Calu3 (cell line): ENCODE measurements at places on chromosomes 1 and 21. TPM values are rescaled to one million over a fixed set of nuclear protein-coding genes. Genes with fewer than 3 reads are reported as not detected.

The RERE gene
- 45.9 and 52.8 TPM in 2 replicates for total RNA-seq

The WNT9A gene
- total RNA-seq = 0.24 and 0.37 TPM in 2 replicates

The LIPI gene
- not detected in 2 replicates for total RNA-seq

DNA sequence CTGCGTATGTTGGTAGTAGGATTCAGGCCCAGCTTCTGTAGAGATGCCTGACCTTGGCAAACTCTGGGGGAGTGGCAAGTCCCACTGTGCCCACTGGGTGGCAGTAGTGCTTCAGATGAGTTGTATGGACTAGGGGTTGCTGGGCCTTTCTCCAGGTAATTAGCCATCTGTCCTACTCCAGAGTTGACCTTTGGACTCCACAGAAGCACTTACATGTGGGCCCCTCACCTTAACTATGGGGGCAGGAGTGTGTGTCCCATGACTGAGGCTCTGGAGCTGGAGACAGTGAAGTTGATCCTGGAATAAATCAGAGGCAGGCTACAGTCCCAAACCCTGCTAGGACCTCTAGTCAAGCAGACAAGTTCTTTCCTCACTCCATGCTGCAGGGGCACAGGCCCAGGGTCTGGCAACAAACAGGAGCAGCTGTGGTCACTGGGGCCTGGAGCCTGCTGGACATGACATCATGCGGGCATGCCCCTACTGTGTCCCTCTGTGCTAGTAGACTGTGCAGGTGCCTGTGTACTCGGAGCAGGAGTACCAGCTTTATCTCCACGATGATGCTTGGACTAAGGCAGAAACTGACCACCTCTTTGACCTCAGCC, 4.6 kb downstream of the DMAP1 start:
- peaks cover 17% of the 10 kb centered on the region for H3K4me1 ChIP-seq
- no peaks in the 10 kb centered on the region for H3K27me3 ChIP-seq
- DNase-seq = peak; percentile 86
- peaks cover 38% of the 10 kb centered on the region for H3K36me3 ChIP-seq
- no peak overlapping the region for H3K27ac ChIP-seq

DNA sequence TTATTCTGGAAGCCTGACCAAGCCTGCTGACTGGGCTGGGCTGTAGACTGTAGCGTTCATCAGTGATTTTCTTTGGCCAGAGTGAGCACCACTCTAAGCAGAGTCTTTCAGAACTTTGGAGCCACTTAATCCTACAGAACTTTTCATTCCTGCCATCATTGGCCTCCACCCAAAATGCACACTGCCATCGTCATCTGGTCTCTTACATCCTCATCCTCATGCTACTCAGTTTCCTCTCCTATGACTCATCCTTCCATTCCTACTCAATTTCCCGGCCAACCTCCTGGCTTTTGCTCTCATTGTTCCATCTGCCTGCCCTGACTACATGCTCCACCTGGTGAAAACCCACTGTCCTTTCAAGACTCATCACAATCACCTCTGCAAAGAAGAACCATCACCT, 233.8 kb upstream of the USP25 start:
- H3K27me3 ChIP-seq = no peaks in the 10 kb centered on the region
- no peaks in the 10 kb centered on the region for H3K36me3 ChIP-seq
- H3K4me1 ChIP-seq = no peaks in the 10 kb centered on the region
- DNase-seq = no peak
- no peak overlapping the region for H3K4me3 ChIP-seq

DNA sequence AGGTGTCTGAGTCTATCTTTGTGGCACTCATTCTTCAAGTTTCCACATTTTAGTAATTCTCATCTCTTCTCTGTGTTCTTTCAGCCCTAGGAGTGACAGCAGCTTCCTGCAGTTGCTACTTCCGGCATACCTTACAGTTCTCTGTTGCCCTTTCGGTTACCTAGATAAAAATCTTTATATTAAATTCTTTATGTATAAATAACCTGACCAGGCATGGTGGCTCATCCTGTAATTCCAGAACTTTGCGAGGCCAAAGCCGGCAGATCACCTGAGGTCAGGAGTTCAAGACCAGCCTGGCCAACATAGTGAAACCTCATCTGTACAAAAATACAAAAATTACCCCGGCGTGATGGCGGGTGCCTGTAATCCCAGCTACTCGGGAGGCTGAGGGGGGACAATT, 62.9 kb downstream of the CDKN2C start:
- no peak overlapping the region for H3K27ac ChIP-seq
- no peak overlapping the region for H3K4me3 ChIP-seq
- no peaks in the 10 kb centered on the region for H3K36me3 ChIP-seq

- H3K36me3 ChIP-seq = peaks cover 59% of the 10 kb centered on the region
- H3K4me1 ChIP-seq = peaks cover 40% of the 10 kb centered on the region
- peak within 1 kb of the TSS; percentile 96 for H3K4me3 ChIP-seq
Observed at GRCh38 chr1:67685067-67685557, at the start of gene GADD45A. Gene GADD45A, plus strand, starts transcription at chr1:67685201. Its CDS starts 294 bp downstream, at chr1:67685495.

DNA sequence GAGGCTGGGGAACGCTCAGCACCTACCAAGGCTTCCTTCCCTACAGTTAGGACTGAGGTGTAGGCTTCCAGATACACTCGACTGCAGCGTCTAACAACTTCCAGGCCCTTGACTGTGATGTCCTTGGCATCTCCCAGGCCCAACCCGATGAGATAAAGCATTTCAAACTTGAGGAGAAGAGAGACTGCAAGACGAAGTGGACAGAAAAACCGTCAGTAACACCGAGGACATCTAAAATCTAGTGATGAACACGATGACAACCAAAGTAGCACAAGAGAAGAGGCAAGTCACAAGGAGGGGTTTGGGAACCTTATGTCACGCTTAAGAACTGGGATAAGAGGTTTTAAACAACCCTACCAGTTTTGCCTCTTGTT, 314 bp downstream of the DPH5 start:
- peaks cover 17% of the 10 kb centered on the region for H3K4me1 ChIP-seq
- peak overlapping the region; percentile 93 for H3K4me3 ChIP-seq
- DNase-seq = peak; percentile 2
- H3K27ac ChIP-seq = peak overlapping the region; percentile 93
- no peaks in the 10 kb centered on the region for H3K27me3 ChIP-seq

GRCh38 chr1:240508950-240509349, 103.0 kb downstream of the GREM2 start:
- H3K27me3 ChIP-seq = peaks cover 9% of the 10 kb centered on the region
- no peak overlapping the region for H3K27ac ChIP-seq
- H3K4me1 ChIP-seq = no peaks in the 10 kb centered on the region
- no peak overlapping the region for H3K4me3 ChIP-seq
- H3K36me3 ChIP-seq = peaks cover 3% of the 10 kb centered on the region
